ENCODE measurements at places on chromosomes 3 and 15.

DNA sequence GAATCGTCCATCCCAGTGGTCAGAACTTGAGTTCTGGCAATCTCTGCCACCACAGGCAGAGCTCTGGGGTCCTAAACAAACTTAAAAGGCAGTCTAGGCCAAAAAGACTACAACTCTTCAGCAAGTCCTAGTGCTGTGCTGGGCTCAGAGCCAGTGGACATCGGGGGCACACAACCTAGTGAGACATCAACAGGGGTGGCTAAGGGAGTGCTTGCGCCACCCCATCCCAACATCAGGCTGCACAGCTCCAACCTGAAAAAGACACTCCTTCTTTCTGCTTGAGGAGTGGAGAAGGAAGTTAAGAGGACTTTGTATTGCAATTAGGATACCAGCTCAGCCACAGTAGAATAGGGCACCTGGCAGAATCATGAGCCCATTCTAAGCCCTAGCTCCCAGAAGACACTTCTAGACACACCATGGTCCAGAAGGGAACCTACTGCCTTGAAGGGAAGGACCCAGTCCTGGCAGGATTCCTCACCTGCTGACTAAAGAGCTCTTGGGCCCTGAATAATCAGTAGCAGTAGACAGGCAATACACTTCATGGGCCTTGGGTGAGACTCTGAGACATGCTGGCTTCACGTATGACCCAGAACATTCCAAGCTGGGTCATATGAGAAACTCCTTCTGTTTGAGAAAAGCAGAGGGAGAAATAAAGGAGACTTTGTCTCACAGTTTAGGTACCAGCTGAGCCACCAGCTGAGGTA is 72.0 kb downstream of the TFDP2 start:
- DNase-seq = no peak

- DNase-seq = no peak
These were observed 165.2 kb downstream of the OSBPL10 start for GRCh38 chr3:31815631-31816440.

DNA sequence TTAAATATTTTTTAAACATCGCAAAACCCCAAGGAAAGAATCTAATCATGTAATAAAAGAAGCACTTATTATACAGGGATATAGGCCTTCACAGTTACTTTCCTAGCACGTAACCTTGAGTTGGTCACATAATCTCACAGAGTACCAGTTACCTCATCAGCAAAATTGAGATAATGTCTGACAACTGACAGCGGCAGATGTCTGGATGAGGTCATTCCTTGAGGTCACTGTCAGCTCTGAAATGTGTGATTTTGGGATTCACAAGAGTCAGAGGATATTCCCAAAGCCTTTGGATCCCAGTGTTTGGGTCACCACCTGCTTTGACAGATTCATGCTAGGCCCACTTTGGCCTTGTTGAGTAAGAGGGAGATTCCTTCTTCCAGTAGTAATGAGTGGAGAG is 151.4 kb upstream of the SEMA6D start:
- DNase-seq = no peak

DNA sequence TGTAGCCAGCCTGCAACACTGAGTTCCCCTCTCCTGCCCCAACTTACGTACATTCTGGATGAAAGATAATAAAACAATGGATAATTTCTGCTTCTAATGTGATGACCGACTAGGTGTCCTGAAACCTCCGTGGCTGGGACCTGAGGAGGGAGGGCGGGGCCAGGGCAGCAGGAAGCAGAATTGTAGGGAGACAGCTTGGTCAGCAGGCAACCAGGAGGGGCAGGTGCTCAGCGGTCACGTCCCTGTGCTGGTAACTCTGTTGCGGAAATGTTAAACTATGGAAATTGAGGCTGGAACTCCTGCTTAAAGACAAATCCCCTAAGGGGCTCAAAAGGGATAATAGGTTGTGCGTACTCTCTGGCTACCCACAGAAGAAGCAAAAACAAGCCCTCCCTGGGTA is 30.4 kb downstream of the SLC6A20 start:
- no peak for DNase-seq

GRCh38 chr3:69309814-69310213 is 76.1 kb downstream of the FRMD4B start:
- no peak for DNase-seq

GRCh38 chr3:57770009-57770827 is 14.1 kb downstream of the SLMAP start:
- no peak for DNase-seq

DNA sequence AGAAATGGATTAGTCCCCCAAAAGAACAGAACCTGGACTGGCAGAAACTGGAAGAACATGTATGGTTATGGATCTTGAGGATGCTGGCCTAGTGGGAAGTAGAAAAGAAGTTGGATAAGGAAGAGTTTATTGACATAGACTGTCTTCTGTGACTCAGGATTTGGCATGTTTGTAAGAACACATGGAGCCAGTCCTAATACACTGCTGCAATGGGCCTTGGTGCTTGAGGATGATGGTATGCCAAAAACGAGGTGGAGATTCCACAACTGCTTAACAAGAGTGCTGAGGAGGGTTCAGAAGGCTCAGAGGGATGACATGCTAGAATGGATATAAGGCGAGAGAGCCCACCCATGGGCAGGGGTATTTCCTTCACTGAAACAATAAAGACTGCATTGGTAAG is 22.4 kb downstream of the LZTFL1 start:
- DNase-seq = no peak

- DNase-seq = no peak
These were observed 3.6 kb downstream of the GNAT1 start for GRCh38 chr3:50194903-50195500.

DNA sequence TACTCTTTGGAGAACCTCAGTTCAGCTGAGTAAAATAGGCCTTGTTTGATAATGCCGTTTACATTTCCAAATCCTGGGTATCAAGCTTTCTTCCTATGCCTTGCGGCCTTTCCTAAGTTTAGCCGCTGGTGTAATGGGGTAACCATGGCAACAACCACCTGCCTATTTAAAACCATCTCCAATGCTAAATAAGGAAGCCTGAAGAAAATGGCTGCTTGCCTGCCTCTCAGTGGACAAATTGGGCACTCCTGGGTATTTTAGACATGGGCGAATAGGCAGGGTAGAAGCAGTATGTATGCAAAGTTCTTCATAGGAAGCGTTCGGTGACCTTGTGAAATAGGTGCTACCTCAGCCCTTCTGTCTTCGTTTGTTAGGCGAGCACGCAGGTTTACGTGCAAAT is 122.7 kb downstream of the DGKG start:
- no peak for DNase-seq

- no peak for DNase-seq
These were observed 35.4 kb downstream of the PRTG start for GRCh38 chr15:55707518-55707917.

DNA sequence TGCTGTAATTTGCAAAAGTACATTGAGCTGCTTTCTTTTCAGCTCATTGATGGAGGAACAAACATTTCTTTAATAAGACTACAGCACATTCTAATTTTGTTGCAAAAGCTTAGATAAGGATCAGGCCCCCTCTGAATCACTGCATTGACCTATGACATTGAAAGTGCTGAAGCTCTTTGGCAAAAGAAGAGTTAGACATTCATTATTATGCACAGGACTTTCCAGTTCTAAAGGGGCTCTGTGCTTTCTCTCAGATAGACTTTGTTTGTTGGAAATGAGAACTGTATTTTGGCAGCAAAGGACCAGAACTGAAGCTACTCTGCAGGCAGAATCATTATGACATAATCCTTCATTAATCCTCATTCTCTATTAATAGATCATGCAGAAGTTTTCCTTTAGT is 252.9 kb upstream of the SOX2 start:
- no peak for DNase-seq

DNA sequence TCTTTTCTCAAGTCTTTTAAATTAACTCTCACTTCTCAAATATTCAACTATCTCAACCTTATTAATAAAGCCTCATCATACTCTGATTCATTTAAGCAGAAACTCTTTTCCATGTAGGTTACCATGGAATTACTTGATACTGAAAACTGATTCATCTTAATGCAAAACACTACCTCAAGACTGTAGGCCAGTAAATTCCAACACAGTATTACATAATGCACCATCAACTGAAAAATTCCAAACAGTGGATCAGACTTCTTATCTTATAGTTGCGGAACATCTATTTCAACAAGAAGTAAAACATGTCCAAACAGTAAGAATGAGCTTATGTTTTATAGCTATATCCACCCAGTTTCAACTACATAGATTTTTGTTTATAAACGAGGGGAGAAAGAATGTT is 124.5 kb downstream of the PEAK1 start:
- DNase-seq = no peak

GRCh38 chr3:13524979-13525669 is 23.8 kb upstream of the FBLN2 start:
- no peak for DNase-seq

Data from stimulated activated CD8-positive, alpha-beta memory T cell treated with anti-CD3 and anti-CD28 coated beads, Interleukin-15, amount 100 ng/mL, for 1 hour (primary cell).